ENCODE measurements at places on chromosomes 4 and X.

GRCh38 chrX:12304261-12304660 is 166.0 kb downstream of the FRMPD4 start:
- DNase-seq: no peak

DNA sequence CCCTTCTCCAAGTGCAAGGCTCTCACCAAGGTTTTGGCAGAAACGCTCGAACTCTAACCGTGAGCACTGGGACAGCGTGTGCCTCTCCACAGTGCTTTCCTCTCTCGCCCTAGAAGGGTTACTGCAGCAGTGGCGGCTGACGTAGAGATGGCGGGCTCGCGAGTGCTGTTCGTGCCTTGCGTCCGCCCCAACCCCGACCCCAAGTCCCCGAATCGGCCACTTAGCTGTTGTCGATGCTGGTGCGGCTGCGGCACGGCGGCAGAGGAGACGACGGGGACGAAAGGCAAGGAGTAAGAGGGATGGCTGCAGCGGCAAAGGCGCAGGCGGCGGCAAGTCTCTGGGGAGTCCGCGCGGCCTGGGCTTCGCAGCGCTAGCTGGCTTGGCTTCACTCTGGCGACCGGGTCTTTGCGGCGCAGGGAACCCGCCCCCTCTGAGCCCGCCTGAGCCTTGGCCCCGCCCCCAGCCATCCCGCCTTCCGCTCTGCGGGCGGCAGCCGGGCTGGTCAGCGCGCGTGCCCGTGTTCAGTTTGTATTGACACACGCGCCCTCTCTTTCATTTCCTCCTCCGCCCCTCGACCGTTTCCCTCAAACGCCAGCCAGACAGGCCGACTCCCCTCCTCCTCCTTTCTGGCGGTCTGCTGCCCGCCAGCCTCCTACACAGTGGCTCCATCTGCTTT is at the start of gene SPIN4:
TSS of gene SPIN4 (minus strand) at position 392 of the 676 bp plus-strand sequence. CDS start 513 bp downstream, outside the sequence.
- DNase-seq: peak; percentile 85

GRCh38 chrX:130647468-130647867 is 245.7 kb downstream of the RBMX2 start:
- no peak for DNase-seq

DNA sequence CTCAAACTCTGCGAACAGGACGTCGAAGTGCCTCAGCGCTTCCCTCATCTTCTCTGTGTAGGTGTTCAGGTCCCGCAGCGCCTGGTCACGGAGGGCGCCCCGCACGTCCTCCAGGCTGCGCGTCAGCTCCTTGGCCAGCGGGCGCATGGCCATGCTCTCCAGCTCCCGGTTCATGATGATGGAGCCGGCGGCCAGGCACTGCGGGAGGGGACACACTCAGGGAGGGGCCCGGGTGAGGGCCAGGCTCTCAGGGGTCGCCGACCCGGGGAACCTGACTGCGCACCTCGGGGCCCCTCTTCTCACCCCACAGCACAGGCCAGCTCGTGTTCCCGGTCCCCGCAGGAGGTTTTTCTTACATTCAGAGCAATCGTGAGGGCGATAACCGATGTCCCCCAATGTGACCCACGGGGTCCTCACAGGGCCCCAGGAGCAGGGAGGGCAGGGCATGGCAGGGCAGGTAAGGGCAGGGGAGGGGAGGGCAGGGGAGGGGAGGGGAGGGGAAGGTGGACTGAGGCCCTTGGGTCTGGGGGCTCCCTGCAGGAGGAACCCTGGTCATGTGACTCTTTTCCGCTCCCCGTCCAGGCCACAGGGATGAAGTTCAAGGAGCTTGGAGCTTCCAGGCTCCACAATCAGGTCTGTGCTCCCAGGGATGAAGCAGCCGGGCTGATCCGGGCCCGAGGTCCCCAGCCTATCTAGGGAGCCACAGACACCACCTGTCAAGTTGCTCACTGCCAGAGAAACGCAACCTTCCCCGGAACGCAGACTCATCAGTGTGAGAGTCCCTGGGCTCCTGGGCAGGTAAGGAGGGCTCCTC is 77.8 kb upstream of the MXD4 start:
- no peak for DNase-seq

- DNase-seq: no peak
These were observed 26.7 kb downstream of the HDX start for GRCh38 chrX:84475596-84475995.

DNA sequence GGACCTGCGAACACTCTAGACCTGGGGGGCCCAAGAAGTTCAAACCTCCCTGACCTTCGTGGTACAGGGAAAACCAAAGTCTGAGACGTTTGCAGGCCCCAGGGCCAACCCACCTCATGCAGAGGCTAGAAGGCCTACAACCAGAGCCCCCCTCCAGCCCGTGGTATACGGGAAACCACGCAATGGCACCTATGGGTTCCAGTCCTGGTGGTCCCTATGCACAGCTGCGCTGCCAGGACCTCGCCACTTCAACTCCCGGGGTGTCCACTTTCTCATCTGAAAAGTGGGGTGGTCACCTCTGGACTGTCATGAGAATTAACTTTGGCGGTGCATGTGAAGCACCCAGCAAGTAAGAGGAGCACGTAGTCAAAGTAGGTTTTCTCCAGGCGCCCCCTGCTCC is 8.4 kb upstream of the MSX1 start:
- DNase-seq: no peak

DNA sequence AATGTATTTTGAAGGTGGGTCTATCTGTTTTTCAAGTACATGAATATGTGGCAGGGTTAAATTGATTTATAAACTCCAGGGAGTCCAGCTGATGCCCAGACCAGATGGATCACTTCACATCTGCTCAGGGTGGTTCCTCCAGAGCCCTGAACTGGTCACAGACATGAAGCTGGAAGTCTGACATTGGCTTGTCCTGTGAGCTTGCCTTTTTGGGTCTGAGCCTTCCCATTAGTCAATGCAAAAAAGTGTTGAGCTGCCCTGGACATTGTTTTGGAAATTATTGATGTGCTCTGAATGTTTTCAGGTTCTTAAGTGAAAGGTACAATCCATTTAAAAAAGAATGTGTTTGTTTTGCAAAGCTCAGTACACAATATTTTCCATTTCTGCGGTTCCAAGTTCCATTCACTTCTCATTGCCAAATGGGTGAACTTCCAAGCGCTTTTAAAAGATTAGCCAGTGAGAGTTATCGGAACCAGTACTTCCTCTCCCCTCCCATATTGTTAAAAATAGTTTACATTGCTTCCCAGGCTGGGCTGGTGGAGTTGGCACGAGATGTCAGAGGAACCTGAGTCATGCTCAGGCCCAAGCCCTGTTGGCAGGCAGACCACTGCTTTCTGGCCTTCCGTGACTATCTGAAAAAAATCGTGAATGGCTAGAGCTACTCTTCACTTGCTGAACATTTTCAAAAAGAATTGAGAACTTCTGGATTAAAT is 52.1 kb downstream of the PDGFRA start:
- DNase-seq: no peak

DNA sequence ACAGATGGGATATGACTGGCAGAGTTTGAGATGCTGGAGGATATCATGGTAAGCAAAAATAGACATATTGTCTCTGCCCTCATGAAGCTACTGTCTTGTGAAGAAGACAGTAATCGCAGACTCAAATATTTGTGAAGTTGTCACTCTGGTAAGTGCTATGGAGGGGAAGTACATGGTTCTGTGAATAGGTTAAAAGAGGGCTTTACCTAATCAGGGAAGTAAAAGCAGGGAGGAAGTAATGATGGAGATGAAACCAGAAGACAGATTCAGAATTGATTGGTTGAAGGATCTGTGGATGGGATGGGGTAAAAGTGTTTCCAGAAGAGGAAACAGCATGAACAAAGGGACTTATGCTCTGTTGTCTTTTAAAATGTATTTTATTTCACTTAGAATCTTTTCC is 19.3 kb upstream of the MAGED1 start:
- no peak for DNase-seq

Data from GDM1 (cell line).